ENCODE measurements at places on chromosomes 7 and 10.

- no peak for DNase-seq
These were observed 277.4 kb downstream of the CCSER2 start for GRCh38 chr10:84605802-84606201.

DNA sequence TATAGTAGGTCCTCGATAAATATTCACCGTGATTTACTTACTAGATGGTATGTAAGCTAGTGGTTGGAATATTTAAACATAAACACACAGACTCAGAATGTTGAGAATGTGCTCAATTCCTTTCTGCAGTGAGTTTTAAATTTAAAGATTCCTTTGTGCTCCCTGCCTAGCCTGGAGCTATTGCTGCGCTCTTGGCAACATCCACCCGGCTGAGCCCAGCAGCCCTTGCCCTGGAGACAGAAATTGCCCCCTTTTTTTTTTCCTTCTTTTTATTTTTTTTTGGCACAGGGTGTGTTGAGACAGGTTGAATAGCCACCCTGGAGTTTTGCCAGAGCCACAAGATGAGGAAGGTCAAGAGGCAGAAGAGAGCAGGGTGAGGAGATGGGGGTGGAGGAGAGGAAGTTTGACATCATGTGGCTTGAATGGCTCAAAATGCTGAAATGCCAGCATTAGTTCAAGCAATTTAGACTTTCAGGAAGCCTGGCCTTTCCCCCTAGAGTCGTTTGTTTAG is 180.8 kb downstream of the PRKCQ start:
- no peak for DNase-seq

GRCh38 chr10:64762861-64763260 is 1241.7 kb downstream of the REEP3 start:
- no peak for DNase-seq

GRCh38 chr10:89556600-89556999 is 21.2 kb upstream of the SLC16A12 start:
- no peak for DNase-seq

DNA sequence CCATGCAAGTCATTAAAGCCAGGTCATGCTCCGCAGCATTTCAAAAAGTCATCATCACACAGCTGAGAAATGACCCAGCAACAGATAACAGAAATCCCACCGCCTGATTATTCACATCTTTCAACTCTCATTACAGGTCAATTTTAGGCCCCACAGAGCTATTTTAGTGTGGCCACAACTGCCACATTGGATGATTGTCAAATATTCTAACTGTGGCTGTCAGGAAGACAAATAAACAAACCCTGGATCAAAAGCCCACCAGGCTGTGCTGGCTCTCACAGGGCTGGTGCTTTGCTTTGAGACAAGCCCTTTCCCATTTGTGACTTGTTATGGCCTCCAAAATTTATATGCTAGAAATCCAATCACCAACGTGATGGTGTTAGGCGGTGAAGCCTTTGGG is 117.6 kb upstream of the CDC14C start:
- no peak for DNase-seq

- DNase-seq, result no peak
These were observed 453.4 kb downstream of the LRMDA start for GRCh38 chr10:75884808-75885207.

- no peak for DNase-seq
These were observed 92.2 kb upstream of the LAMB4 start for GRCh38 chr7:108222236-108222892.

GRCh38 chr7:156604311-156604710 is 36.3 kb upstream of the RNF32 start:
- DNase-seq, result no peak

- DNase-seq, result no peak
These were observed 81.6 kb upstream of the ANLN start for GRCh38 chr7:36308031-36308430.

- DNase-seq, result no peak
These were observed 18.1 kb upstream of the MACC1 start for GRCh38 chr7:20235288-20235687.

- DNase-seq, result no peak
These were observed 10.6 kb upstream of the CPVL start for GRCh38 chr7:29156907-29157452.

GRCh38 chr7:4730971-4731370 is 44.5 kb upstream of the AP5Z1 start:
- DNase-seq, result no peak

- DNase-seq, result no peak
These were observed 39.1 kb upstream of the TNPO3 start for GRCh38 chr7:129093867-129094456.

DNA sequence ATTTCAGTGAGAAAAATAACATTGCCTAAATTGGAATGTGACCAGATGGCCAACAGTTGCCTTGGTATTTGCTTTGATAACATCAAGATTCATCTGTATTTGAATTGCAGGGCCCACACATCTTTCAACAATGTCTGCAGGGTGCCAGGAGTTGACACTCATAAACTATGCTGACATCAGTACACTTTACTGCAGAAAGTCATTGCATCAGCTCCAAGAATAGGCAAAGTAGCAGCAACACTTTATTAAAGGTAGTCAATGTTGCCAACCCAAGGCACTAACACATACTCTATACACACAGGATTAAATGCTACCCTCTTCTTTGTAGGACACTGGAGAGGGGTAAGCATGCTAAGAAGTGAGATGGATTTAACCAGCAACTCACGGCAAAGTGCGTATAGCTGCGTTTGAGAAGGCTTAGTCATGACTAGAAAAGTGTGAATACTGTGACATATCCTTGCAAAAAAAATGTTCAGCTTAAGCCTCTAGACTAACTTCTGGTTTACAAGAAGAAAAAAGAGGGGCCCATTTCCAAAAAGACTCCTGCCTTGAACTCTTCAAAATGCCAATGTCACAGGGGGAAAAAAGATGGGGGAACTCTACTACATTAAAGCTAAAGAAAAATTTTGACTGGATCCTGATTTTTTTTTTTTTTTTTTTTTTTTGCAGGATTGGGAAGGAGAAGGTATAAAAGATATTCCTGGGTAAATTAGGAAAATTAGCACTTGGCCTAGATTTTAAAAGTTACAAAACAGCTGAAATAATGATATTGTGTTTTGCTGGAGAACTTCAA is 2.2 kb downstream of the BBIP1 start:
- no peak for DNase-seq

DNA sequence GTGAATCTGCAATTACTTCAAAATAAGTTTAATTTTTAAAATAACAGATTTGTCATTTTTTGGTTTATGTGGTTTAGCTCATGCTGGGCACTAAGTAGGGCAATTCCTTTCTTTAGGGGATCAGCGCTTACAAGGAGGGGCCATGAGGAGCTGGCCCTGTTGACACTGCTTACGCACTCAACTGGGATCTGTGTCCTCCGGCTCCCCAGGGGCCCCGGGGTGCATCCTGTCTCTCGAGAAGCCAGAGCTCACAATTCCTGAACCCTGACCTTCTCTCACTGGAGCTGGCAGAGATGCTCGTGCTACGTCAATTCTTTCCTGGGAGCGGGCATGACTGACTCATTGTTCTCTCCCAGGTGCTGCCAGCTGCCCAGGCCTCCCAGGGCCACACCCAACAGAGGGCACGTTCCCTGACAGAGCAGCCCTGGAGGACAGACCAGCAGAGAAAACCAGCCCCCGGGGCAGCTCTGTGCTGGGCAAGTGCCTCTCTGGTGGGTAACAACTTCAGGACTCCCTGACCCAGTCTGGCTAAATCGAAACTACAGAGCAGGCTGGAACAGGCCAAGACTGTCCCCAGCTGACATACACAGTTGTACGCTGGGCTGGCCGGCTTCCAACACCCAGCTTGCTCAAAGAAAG is 36.8 kb downstream of the CTBP2 start:
- DNase-seq, result no peak

- no peak for DNase-seq
These were observed 1.5 kb downstream of the DNA2 start for GRCh38 chr10:68470300-68470699.

GRCh38 chr10:76572021-76572420 is 1065.6 kb downstream of the KCNMA1 start:
- no peak for DNase-seq

GRCh38 chr10:129532838-129533237 is 65.8 kb downstream of the MGMT start:
- DNase-seq, result no peak
